Cerebellar nuclear complex (tissue), 1 donor: ENCODE measurements at places on chromosomes 7 and 10.

GRCh38 chr7:117347962-117348672 lies 25.3 kb upstream of the WNT2 start:
- no peak for DNase-seq

GRCh38 chr7:7236041-7236440 lies 53.7 kb downstream of the C1GALT1 start:
- no peak for DNase-seq

DNA sequence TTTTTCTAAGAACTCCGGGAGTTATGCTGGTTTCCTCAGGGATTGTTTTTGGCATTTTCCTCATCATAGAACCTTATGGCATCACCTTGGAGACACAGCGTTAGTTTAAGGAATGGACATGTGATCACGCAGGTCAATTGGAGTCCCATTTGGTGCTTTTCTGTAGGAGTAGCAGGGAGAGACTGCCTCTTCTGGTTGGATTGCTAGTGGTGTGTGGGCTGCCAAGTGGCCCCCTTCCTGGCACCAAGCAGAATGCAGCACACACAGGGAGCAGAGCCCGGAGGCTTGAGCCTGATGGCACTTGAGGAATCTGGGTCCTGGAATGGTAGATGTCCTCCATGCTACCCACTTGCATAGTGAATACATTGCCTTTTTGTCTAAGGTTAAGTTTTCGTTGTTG lies 57.9 kb downstream of the SDK1 start:
- DNase-seq = no peak

- no peak for DNase-seq
Observed at GRCh38 chr10:114560144-114560543, 97.9 kb downstream of the ABLIM1 start.

- DNase-seq = no peak
Observed at GRCh38 chr7:43204081-43204480, 91.6 kb downstream of the HECW1 start.

- no peak for DNase-seq
Observed at GRCh38 chr10:21280971-21281572, 244.4 kb downstream of the SKIDA1 start.
